ENCODE measurements at places on chromosomes 3 and 15.

DNA sequence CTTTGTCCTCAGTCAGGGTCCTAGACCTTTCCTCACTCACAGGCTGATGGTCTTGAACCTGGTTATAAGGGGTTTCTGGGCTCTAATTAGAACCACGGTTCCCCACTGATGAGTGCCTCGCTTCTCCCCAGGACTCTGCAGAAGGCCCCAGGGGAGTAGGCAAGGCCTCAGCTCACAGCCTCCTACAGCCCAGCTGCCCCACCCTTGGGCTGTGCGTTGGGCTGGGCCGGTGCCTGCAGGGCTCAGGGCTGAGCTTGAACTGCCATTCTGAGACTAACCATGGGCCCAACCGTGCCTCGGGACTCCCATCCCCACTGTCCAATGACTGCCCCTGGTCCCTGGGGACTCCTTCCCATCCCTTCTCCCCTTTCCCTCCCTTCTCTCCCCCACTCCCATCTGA lies 25.6 kb downstream of the CLEC3B start:
- peaks cover 17% of the 10 kb centered on the region for H3K4me1 ChIP-seq
- H3K27me3 ChIP-seq, result no peaks in the 10 kb centered on the region
- DNase-seq, result peak; percentile 46
- H3K27ac ChIP-seq, result no peak overlapping the region

DNA sequence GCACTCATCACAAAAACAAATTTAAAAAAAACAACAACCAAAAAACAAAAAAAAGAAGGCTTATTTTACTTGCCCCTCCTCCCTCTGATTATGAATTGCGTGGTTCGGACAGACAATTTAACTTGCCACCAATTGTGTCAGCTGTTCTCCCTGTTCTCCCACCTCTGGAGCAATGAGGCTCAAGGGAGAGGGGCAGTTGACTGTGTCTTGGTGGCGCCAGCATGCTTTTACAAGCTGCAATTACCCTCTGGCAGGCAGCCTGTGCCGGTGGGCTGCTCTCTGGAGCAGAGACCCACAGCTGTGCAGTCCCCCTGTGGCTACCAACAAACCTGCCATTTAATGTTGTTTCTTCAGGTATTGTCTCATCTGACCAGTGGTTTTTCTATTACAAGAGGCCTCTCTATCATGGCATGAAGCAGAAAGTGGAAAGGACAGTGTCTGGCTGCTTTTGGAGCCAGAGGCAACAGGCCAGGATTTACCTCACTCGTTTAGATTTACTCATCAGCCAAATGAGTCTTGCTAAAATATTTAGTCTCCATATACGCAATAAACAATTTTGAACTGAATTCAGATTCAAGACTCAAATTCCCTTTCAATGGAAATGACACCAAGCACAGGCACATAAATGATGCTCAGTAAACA lies 192.0 kb upstream of the TPRG1 start:
- H3K4me3 ChIP-seq, result no peak overlapping the region
- H3K4me1 ChIP-seq, result no peaks in the 10 kb centered on the region
- H3K27me3 ChIP-seq, result no peaks in the 10 kb centered on the region
- H3K27ac ChIP-seq, result peak overlapping the region; percentile 5

- H3K4me1 ChIP-seq, result no peaks in the 10 kb centered on the region
- no peak for DNase-seq
- H3K27ac ChIP-seq, result no peak overlapping the region
- H3K36me3 ChIP-seq, result no peaks in the 10 kb centered on the region
- no peak overlapping the region for H3K4me3 ChIP-seq
- H3K27me3 ChIP-seq, result no peaks in the 10 kb centered on the region
Measured at GRCh38 chr3:46829699-46830208, 33.5 kb downstream of the MYL3 start.

GRCh38 chr3:170741756-170742529 lies 128.1 kb downstream of the RPL22L1 start:
- no peaks in the 10 kb centered on the region for H3K36me3 ChIP-seq
- H3K4me3 ChIP-seq, result no peak overlapping the region
- H3K4me1 ChIP-seq, result no peaks in the 10 kb centered on the region
- H3K27me3 ChIP-seq, result no peaks in the 10 kb centered on the region
- no peak overlapping the region for H3K27ac ChIP-seq

- no peak for DNase-seq
- no peaks in the 10 kb centered on the region for H3K4me1 ChIP-seq
- no peak overlapping the region for H3K4me3 ChIP-seq
- no peak overlapping the region for H3K27ac ChIP-seq
- no peaks in the 10 kb centered on the region for H3K36me3 ChIP-seq
Measured at GRCh38 chr3:18778598-18778997, 353.5 kb upstream of the SATB1 start.

- no peak overlapping the region for H3K27ac ChIP-seq
- no peak for DNase-seq
- no peaks in the 10 kb centered on the region for H3K27me3 ChIP-seq
- H3K36me3 ChIP-seq, result no peaks in the 10 kb centered on the region
Measured at GRCh38 chr3:66486202-66486601, 14.6 kb downstream of the LRIG1 start.

Data from upper lobe of left lung (tissue), 6 donors.